Neural crest cell (in vitro differentiated cells): ENCODE measurements at places on chromosomes 7 and 10. TPM values are rescaled to one million over a fixed set of nuclear protein-coding genes. Genes with fewer than 3 reads are reported as not detected.

Gene MUC12
- 4.9 and 7.8 TPM in 2 replicates for total RNA-seq

- DNase-seq, result peak; percentile 29
Measured at GRCh38 chr7:122885583-122886356, 490 bp downstream of the CADPS2 start.

DNA sequence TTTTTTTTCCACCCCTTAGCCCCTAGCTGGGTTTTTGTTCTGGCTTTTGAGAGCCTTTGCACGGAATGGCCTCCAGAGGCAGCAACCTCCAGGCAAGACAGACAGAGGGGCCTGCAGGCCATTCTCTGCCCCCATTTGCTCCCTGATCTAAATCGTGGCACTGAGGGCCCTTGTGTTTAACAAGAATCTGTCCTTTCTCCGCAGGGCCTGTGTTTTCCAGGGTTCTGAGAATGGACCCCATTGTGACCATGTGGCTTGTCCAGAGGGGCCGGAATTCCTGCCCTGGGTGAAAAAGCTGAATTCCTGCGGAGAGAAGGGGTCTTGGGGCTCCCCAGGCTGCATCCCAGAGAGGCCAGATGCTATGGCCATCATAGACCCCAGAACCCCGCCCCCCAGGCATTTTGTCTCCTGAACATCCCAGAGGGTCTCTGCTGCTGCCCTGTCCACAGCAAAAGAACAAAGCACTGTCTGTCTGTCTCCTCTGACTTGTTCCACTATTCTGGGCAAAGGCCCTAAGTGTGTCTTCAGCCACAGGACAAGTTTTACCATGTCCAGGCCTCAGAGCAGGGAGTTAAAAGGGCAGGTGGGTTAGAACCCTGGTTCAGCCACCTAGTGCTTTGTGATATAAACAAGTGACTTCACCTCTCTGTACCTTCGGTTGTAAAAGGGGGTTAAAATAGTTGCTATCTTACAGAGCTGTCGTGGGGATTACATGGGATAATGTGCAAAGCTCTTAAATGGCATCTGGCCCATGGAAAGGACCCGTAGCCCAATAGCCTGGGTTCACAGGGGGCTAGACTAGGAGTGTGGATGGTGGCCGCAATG lies 155.6 kb downstream of the SH3PXD2A start:
- DNase-seq, result peak; percentile 40

Gene PLPP4
- not detected in 2 replicates for total RNA-seq

Gene SKIDA1
- total RNA-seq, result 52.1 and 53.0 TPM in 2 replicates

Gene GPC2
- total RNA-seq, result 97.8 and 106 TPM in 2 replicates

GRCh38 chr10:78146200-78146599 lies 112.5 kb downstream of the RPS24 start:
- DNase-seq, result no peak

Gene TBATA
- not detected in 2 replicates for total RNA-seq

Gene BTBD16
- not detected in 2 replicates for total RNA-seq

GRCh38 chr7:149791-150636 lies 42.4 kb upstream of the FAM20C start:
- DNase-seq, result peak; percentile 12

Gene MRPS16
- 105 and 106 TPM in 2 replicates for total RNA-seq

GRCh38 chr7:4948402-4948801 lies 10.6 kb downstream of the MMD2 start:
- no peak for DNase-seq

Gene ITIH5
- not detected in 2 replicates for total RNA-seq

Gene SORBS1
- 15.3 and 15.8 TPM in 2 replicates for total RNA-seq

GRCh38 chr7:43784030-43784584 lies 25.6 kb downstream of the BLVRA start:
- DNase-seq, result no peak

DNA sequence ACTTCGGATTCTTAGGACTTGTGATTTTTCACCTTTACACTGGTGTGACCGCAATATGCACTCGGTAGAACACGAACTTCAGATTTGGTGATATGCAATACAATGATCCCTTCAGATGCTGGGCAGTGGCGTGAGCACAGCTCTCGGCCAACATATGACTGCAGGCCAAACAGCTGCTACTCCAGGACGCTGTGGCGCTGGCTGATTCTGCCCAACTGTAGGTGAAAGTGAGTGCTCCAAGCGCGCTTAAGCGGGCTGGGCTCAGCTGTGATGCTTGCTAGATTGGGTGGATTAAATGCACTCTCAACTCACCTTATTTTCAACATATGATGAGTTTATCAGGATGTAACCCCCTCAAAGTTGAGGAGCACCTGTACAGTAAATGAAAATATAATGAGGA lies 137.6 kb upstream of the RET start:
- no peak for DNase-seq

Gene CLEC5A
- not detected in 2 replicates for total RNA-seq

- DNase-seq, result no peak
Measured at GRCh38 chr10:14858338-14858960, 20.2 kb upstream of the SUV39H2 start.

DNA sequence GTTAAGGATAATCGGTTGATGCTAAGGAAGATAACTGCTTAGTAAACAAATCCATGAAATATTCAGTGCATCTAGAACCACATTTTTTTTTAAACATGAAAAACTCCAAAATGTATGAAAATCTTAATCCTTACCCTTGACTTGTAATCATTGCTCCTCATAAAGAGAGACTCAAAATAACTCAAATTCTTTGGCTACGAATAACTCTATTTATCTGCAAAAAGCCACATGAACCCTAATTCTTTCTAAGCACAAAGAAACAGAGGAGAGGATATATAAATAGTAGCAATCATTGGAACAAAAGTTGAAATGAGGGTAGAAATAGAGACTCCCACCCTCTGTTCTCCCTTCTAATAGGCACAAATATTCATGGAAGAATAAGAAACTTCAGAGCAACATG lies 40.2 kb downstream of the ANK3 start:
- no peak for DNase-seq

DNA sequence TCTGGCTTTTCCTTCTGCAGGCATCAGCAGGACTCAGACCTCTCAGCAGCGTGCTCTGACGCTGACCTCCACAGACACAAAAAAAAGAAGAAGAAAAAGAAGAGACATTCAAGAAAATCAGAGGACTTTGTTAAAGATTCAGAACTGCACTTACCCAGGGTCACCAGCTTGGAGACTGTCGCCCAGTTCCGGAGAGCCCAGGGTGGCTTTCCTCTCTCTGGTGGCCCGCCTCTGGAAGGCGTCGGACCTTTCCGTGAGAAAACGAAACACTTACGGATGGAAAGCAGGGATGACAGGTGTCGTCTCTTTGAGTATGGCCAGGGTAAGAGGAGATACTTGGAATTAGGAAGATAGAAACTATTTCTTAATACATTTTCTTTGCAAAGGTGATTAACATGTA lies 115.7 kb downstream of the CYTH3 start:
- no peak for DNase-seq

Gene NKX1-2
- total RNA-seq, result not detected in 2 replicates

DNA sequence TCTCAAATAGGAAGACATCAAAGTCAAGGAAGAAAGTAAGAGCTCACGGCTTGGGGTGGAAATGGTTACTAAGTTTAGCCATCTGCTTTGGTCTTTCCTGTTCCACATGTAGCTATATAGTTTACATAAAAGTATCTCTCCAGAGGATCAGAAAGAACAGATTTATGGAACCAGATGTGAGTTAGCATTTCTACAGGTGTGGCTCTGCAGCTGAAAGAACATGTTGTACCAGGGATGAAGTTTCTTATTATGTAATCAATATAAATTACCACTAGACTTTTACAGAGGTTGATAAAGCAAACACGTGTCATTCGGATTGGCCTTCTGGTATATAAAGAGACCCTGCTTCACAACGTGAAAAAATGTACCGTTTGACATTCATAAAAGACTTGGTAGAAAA lies 19.9 kb downstream of the CALD1 start:
- no peak for DNase-seq
